ENCODE measurements at places on chromosomes 2 and 18.

- peak; percentile 12 for DNase-seq
Observed at GRCh38 chr2:164335947-164336346, 285.3 kb downstream of the GRB14 start.

DNA sequence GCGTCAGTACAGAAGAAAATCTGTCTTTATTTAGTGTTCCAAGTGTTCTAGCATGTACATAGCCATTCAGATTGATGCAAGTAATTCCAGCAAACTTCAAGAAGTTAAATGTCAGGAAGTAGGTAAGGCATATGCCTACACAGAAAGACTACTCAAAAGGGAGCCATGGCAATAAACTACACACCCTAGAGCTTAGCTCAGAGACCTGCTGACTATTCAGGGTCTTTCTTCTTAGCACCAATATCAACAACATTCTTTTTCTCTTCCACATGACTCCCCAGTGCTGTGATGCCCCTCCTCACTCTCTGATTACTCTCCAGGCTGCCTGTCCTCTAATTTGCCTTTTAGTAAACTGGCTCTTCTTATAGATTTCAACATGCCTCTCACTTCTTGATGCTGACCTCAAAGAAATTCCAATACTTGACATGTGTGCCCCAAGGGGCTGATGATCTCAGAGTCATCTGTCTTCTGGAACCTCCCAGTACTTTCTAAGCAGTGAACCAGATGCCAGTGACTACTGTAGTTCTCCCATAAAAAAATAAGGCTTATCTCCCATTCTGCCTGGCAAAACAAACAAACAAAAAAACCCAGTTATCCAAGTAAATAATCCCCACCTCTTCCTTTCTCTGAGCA lies 909.2 kb upstream of the FANCL start:
- DNase-seq, result no peak

- no peak for DNase-seq
Observed at GRCh38 chr2:171185941-171186340, 25.2 kb upstream of the TLK1 start.

DNA sequence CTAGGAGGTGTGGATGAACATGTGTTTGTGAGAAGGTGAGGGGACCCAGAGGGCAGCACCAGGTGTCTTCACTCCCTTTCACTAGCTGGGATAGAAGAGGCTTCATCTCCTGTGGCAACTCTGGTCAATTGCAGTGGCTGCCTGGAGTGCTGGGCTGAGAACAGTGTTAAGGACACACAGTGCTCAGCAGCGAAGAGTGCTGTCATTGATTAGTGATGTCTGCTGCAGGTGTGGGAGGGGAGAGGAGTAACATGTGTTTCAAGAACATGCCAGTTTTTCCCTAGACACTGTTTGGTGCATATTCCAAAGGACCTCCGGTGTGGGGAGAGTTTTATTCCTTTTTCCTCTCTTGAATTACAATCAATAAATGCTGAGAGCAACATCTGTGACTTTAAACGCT lies 95.9 kb upstream of the CXCR4 start:
- DNase-seq, result no peak

GRCh38 chr2:59924346-59924745 lies 629.1 kb downstream of the BCL11A start:
- DNase-seq, result no peak

- no peak for DNase-seq
Observed at GRCh38 chr2:160471950-160472349, 21.7 kb downstream of the RBMS1 start.

DNA sequence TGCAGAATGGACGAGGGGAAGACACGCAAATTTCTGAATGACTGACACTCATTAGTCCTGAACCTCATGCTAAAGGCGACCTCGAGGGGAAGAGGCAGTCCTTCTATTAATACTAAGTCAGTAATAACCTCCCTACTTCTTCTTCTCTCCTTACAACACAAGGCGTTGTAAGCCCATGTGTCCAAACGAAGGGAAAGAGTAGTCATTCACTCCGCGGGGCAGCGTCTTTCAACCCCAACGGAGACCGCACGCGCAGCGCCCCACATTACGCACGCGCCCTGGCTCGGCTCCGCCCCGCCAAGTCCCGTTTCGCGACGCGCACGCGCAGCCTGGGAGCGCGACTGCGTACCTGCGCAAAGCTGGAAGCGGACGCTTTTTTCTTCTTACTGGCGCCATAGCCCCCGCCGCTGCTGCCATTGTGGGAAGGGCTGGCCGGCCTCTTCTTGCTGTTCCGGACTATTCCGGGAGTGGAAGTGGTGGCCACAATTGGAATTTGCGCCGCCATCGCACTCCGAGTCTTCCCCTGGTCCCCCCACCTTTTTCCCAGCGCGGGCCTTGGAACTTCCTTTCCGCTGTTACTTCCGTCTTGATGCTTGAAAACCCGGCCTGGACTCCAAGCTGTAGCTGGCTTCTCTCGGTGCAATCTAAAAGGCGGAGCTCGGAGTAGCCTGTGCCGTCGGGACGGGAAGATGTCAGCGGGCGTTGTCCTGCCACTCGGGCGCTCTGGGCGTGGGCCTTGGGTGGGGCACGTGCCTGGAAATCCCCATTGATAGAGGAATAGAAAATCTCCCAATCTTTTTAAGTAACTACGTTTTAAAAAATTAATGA lies at the start of gene INO80C:
Gene INO80C, minus strand, starts transcription at position 591 of the 828 bp plus-strand sequence. Its CDS starts 86 bp downstream, at position 505.
- peak; percentile 91 for DNase-seq

DNA sequence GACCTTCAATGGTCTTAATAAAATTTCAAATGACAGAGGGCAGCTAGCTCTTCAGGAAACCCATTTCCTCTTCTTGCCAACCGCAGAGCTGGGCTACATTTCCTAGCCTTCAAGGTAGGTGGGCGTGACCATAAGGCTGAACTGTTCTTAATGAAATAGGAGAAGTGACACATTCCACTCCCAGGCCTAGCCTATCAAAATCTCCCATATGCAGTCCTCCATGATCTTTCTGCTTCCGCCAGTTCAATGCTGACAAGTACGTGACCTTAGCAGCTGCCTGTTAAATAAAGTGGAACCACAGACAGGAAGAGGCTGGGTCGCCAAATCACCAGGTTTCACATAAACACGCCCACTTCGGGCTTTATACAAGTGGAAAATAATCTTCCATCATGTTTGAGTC lies 13.2 kb downstream of the SERPINE2 start:
- DNase-seq, result no peak

DNA sequence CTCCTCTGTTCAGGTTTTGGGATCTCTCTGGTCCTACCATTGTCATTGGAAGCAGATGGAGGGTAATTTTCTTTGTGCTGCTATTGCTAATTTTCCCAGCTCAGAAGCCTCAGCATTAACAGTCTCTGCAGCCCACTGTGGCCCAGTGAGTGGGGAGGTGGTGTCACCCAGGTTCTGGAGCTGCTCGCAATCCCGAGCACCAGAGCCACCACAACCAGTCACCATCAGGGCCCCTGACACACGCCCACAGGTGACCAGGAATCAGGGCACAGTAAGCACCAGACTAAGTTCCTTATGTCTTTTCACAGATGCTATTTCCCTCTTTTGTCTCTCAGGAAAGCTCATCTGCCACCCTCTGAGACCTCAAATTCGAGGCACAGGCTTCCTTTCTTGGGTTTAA lies 87.9 kb downstream of the SEPTIN10 start:
- DNase-seq, result no peak

GRCh38 chr2:200765995-200766660 lies 45.6 kb upstream of the BZW1 start:
- no peak for DNase-seq

DNA sequence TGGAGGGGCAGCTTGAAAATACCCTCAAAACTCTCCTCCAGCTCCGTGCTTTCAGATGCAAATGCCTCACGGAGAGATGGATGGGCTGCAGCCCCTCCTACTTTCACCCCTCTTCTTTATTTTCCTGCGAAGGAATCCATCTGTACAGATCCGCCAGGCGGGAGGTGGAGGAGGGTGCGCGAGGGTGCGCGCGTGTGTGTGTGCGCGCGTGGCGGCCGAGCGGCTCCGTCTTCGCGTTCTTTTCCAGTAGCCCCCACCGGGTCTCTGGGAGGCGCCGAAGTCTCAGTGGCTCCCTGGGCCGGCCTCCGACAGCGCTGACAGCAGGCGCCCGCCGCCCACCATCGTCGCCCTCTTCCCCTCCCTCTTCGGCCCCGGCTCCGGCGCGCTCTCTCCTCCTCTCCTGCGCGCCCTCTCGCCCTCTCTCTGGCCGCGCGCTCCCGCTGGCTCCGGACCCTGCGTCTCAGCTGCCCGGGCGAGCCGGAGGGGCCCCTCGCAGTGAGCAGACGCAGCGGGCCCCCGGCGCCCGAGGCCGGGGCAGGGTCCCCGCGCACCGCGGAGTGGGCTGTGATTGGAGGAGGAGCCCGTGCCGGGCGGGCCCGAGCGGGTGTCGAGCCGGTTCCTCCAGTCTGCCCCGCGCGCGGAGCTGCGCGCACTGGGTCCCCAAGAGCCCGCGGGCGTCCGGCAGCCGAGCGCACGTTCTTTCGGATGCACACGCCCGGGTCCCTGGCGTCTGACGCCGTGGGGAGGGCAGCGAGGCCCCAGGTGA lies at the start of gene CDH7:
Gene CDH7, plus strand, starts transcription at position 624 of the 766 bp plus-strand sequence. CDS start 11,831 bp downstream, outside the sequence.
- DNase-seq, result peak; percentile 21

DNA sequence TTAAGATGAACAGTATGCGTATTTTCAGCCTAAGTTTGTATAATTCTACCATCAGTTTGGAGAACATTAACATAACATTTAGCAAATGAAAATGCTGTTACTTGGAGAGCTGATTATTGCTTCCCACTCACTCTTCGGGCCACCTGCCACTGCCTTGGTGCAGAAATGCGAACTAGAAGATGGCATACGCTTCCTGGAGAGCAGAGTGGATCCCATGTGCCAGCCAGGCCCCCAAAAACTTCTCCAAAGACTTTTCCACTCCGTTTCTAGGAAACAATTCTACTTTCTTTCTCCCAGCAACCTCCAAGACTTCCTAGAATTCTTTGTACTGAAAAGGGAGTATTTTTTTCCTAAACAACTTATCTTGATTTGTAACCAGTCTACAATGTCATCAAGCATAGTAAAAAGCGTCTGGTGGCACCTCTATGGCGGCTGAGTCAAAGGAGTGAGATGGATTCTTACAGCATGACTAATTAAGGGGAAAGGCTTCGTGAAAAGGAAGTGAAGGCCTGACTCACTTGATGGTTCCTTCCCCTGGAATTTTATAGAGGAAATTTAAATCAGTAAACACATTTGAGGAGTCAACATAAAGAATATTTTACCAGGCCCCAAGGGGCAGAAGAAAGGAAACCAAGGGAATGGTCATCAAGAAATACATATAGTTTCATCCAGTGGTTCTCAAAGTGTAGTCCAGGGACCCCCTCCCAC lies 36.6 kb downstream of the FEZ2 start:
- DNase-seq, result no peak

DNA sequence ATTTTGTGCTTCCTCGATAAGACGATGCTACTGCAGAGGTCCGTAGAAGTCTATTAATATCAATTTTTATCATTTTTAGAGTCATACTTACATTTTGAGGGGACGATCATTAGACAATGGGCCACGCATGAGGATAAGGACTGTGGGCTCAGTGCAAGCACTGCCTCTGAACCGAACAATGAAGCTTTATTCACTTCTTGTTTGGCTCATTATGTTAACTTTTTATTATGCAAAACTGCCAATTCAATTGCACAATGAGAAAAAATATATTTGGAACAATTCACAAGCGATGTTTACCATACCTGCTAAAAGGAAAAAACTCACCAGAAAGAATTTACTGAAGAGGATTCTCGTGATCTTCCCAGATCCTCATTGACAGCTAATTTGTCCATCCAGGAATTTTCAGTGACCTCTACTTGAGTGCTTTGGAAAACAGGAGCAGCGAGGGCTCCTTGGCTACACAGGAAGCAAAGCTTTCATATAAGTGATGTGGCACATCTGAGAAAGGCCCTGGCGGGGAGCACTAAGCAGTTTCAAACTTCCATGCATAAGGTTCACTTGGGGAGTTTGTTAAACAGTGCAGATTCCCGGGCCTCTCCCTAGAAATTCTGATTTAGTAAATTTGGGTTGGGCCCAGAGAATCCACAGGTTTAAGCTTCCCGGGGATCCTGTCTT lies 13.3 kb upstream of the CAPN13 start:
- DNase-seq, result no peak

- DNase-seq, result no peak
Observed at GRCh38 chr2:143071185-143071876, 57.9 kb upstream of the ARHGAP15 start.

- no peak for DNase-seq
Observed at GRCh38 chr2:135762022-135762421, 20.4 kb downstream of the UBXN4 start.

DNA sequence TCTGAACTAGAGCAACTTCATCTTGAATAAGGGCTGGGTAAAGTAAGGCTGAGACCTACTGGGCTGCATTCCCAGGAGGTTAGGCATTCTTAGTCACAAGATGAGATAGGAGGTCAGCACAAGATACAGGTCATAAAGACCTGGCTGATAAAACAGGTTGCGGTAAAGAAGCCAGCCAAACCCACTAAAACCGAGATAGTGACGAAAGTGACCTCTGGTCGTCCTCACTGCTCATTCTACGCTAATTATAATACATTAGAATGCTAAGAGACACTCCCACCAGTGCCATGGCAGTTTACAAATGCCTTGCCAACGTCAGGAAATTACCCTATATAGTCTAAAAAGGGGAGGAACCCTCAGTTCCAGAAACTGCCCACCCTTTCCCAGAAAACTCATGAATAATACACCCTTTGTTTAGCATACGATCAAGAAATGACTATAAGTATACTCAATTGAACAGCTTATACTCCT lies 109.1 kb downstream of the FIGN start:
- DNase-seq, result no peak

Measured in WERI-Rb-1 (cell line).